ENCODE measurements at places on chromosomes 11 and 22. TPM values are rescaled to one million over a fixed set of nuclear protein-coding genes. Genes with fewer than 3 reads are reported as not detected.

DNA sequence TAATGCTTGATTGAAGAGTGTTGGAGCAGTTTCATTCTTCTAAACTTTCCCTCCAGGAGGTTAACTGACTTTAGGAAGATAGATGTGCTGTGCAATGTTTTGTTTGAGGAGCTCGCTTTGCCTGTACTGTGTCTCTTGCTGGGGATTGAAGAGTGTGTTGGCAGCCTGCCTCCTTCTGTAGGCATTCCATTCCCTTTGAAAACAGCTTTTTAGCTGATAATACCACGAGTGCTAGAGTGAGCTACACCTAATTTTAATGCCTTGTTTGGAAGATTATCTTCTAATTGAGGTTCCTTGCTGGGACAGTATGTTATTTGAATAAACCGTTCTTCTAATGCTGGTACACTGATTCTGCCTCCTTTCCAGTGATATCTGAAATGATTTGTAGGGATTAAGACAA lies 7.2 kb downstream of the DDX10 start:
- DNase-seq = no peak

The UBQLN3 gene
- not detected for polyA plus RNA-seq

The OR4A16 gene
- polyA plus RNA-seq = not detected

The OR52N4 gene
- polyA plus RNA-seq = not detected

DNA sequence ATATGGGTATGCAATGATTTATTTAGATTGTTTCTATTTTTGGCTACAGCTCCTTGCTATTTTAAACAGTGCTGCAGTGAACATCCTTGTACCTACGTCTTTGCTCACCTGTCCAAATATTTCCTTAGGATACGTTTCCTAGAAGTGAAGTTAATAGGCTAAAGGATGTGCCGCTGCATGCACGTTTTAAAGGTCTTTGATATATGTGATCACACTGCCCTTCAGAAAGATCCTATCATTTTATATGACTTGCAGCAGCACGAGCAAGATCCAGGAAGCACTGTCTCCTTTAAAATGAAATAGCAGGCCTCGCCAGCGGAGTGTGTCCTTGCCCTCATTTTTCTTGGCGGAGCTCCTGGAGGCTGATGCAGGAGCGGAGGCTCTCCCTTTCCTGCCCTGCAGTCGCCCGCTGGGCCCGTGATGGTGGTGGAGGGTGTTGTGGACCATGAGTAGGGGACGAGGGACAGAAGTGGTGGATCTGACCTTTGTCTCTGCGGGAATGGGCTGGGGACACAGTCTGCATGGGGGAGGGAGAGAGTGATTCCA lies 19.4 kb downstream of the RPS6KA4 start:
- DNase-seq = no peak

GRCh38 chr11:17735818-17736578 lies 1.4 kb downstream of the KCNC1 start:
- DNase-seq = no peak

DNA sequence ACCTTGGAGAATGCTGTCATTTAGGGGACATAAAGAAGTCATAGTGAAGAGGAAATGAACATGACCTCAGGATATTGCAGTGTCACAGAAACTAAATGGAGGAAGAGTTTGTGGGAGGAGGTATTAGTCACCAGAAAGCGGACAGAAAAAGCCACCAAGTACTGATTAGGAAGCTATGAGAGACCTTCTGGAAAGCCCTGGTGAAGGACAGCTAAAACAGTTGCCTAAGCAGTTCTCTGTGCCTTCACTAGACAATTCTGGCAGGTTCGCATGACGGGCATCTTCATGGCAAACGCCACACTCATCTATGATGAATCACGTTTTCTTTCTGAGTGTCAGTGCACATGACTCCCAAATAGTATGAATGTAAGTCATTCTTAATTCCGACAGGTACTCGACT lies 325.8 kb downstream of the C11orf87 start:
- no peak for DNase-seq

GRCh38 chr11:84675396-84676025 lies 951.6 kb downstream of the DLG2 start:
- no peak for DNase-seq

GRCh38 chr11:25910086-25910485 lies 421.8 kb upstream of the ANO3 start:
- no peak for DNase-seq

GRCh38 chr22:30017375-30018223 lies 62.7 kb upstream of the HORMAD2 start:
- DNase-seq = no peak
